Muscle of back (tissue), 13 donors: ENCODE measurements at places on chromosomes 3 and 15.

DNA sequence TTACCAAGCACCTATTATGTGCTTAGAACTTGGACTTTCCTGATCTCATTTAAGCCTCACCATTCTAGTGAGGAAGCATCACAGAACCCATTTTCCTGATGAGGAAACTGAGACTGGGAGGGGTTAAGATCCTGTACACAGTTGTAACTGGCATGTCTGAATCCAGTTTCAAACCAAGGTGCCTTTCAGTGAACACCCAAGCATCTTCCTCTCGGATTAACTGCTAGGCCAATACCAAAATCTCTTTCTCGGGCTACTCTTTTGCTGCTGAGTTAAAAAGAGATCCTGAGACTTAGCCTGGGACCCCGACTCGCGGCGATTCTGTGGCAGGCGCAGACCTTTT, 578 bp upstream of the CEMIP start:
- peak; percentile 5 for DNase-seq

DNA sequence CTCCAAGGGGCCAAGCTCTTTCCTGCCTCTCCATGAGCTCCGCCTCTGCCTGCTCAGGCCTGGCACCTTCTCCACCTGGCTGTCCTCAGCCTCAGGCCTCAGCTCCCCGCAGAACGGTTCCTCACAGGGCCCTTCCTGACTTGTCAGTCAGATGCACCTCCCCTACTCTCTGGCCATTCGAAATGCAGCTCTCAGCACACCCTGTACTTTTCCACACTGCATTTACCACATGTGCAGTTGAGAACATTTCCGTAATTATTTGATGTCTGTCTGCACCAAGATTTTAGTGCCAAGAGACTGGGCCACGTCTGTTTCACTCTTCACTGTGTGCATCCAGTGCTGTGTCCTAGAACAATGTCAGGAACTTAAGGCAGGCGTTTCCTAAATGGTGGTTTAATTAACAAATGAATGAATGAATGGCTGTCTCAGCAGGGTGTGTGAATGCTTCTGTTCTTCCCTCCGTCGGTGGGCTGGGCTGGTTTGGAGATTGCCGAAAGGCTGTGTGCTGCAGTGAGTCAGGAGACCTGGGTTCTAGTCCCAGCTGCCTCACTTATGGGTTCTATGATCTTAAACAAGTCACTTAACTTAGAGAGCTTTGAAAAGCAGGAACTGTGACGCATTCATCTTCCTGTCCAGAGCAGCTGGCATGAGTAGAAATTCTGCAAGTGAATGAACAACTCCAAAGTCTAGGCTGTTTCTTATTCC, 5.4 kb downstream of the MUC4 start:
- DNase-seq, result no peak

DNA sequence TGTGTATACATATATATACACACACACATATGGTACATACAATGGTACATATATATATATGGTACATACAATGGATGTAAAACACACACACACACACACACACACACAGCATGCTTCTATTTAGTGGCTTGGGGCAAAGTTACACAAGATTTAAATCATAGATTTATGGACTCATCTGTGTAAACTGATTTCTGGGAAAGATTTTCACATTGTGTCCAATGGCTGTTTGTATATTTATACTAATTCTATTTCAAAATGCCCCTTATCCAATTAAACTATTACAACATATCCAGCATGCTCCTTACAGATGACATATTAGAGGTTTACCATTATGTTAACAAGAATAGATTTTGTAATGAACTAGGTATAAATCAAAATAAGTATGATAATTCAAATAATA, 94.9 kb downstream of the ANO10 start:
- no peak for DNase-seq

GRCh38 chr3:150495149-150495548, 51.1 kb downstream of the SERP1 start:
- no peak for DNase-seq

GRCh38 chr3:136078421-136079364, 113.2 kb downstream of the PPP2R3A start:
- peak; percentile 51 for DNase-seq

DNA sequence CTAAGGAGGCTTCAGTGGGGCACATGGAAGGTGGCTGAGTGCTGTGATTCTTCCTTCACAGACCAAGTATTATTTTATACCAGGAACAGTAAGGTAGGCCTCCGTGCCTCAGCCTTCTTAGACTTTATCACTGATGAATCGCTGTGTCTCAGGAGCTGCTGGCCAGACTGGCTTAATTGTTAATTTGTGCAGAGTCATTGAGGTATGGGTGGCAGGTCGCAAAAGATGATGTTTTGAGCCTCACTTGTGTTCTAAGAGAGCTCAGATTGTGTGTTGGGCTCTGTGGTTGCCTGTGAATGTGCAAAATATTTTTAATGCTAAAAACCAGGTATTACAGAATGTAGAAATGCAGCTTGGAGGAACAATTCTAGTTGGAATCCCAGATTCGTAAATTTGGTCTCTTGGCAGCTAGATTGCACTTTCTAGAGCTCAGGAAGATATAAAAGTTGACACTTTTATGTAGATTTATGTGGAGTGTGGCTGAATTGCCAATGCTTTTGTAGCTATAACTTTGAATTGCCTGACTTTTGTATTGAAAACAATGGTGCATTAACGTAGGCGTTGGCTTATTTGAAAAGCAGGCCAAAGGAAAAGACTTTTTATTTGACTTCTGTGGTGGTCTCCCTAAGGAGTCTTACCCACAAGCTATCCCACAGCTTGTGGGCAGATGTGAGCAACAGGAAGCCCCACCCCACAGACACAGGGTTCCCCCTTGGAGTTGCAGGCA, 53.4 kb downstream of the LARS2 start:
- no peak for DNase-seq

GRCh38 chr3:103499967-103500366, 1065.2 kb downstream of the ZPLD1 start:
- DNase-seq, result no peak
